ENCODE measurements at places on chromosomes 5 and 9. TPM values are rescaled to one million over a fixed set of nuclear protein-coding genes. Genes with fewer than 3 reads are reported as not detected.

DNA sequence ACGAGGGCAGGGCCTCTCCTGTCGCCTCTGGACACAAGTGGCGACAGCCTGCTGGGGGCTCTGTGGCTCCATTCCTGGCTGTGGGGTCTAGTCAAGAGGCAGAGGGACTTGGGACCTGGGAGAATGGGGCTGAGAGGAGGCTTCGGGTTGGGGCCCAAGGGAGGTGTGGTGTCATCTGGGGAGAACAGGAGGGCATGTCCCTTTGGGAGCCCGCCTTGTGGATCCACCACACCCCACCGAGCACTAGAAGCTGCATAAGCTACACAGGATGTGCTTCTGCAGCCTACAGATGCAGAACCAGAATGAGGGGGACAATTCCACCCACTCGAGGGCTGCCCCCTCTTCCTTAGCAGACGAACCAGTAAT lies 3.9 kb upstream of the MAN1B1 start:
- DNase-seq: no peak

GRCh38 chr5:6737043-6737941 lies 24.1 kb downstream of the TENT4A start:
- DNase-seq: no peak

Gene TXN
- 53.5 TPM for polyA plus RNA-seq

Gene ZNF883
- polyA plus RNA-seq: 3.7 TPM

Gene ZFP2
- polyA plus RNA-seq: 2.4 TPM

Gene EGFLAM
- polyA plus RNA-seq: 37.6 TPM

All from hindlimb muscle (tissue), 1 donor.